ENCODE measurements at places on chromosomes 3 and 15.

GRCh38 chr3:181791056-181791955 is 79.6 kb downstream of the SOX2 start:
- DNase-seq: no peak

- DNase-seq: no peak
Observed at GRCh38 chr15:82556315-82557035, 16.2 kb upstream of the RPS17 start.

GRCh38 chr15:81948751-81949150 is 97.1 kb downstream of the MEX3B start:
- DNase-seq: no peak

- no peak for DNase-seq
Observed at GRCh38 chr3:99641480-99641879, 3.1 kb downstream of the COL8A1 start.

DNA sequence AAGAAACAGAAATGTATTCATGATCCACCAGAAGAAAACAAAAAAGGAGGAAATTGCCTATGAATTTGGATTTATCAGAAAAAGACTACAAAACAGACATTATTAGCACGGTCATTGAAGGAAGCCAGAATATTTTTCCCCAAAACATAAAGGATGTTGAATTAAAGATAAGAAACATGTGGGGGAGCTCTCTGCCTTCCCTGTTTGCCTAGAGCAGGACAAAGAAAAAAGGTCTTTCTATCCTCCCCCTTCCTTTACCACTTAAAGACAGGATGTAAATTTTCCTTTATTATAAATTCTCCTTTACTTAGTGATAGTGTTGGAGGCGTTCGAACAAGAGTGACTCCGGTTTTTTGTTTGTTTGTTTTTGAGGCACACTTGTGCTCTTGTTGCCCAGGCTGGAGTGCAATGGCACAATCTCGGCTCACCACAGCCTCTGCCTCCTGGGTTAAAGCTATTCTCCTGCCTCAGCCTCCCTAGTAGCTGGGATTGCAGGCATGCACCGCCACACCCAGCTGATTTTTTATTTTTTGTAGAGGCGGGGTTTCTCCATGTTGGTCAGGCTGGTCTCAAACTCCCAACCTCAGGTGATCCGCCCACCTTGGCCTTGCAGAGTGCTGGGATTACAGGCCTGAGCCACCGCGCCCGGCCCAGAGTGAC is 14.9 kb upstream of the RPN1 start:
- no peak for DNase-seq

DNA sequence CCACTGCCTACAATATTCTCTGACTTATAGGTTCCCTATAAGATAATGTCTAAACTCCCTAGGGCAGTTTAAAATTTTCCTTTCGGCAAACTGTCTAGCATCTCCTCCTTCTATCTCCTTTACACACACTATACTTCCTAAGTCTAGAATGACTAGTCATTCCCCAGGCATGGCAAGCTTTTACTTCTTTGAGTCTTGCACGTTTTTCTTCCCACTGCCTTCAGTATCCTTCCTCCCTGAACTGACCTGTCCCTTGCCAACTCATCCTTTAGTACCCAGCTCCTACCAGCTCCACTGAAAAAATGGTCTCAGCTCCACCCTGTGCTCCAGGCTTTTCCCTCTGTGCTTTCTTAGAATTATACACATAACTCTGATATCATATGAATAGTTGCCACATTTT is 93.8 kb upstream of the KBTBD8 start:
- DNase-seq: no peak

GRCh38 chr15:66253418-66254088 is at the start of gene MEGF11:
TSS of gene MEGF11 (minus strand) at chr15:66253750. CDS start at chr15:66128403, 125,347 bp downstream.
- DNase-seq: no peak

DNA sequence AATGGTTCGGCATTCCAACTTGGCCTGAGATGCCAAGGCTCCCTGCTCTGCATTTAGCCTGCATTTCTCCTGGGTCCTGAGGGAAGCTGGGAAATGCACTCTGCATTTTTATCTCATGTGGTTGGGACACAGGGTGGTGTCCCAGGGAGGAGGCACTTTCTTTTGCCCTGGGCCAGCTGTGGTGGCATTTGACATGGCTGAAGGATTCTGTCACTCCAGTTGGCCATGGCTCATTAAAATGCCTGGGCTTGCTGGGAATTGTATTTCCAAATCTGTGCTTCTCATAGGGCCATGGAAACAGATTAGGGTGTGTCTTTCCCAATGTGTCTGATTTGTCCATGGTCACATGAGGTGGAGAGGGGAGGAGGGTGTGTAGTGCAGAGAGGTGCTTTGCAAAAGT is 128.3 kb upstream of the RGMA start:
- no peak for DNase-seq

DNA sequence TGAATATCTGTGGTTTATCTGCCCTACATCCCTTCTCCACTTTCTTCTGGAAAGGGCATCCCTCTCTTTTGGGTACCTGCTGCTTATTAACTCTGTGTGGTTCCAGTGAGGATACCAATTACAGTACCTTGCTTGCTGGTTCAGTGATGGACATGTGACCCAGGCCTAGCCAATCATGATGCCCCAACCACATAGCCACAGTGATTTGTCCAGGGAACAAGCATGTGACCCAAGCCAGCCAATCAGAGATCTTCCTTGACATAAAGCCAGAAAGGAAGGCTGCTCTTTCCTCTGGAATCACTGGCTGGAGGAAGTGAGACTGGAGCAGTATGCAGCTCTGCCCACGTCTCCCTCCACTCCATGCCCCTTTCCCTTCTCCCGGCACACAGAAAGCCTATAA is 10.9 kb upstream of the TMEM158 start:
- DNase-seq: no peak

- no peak for DNase-seq
Observed at GRCh38 chr15:99443056-99443756, 122.6 kb upstream of the MEF2A start.

GRCh38 chr3:14412831-14413380 is 10.5 kb downstream of the SLC6A6 start:
- DNase-seq: no peak
